ENCODE measurements at places on chromosomes 5 and 9.

DNA sequence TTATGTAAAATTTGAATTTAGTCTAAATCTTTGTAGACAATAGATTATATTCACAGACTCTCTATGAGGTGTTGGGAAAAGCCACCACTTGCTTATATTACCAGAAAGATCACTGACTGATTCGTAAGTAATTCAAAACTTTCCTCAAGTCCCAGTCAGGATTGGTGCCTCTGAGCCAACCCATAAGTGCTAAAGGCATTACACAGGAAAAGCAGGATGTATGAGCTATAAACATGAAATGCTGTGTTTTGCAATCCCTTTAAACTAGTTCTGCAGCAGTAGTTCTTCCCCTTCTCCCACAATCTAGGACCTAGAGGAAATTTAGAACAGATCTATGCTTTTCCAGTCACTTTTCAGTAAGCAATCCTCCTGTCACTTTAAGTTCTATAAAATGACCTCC lies 48.0 kb downstream of the SHLD3 start:
- DNase-seq: no peak

GRCh38 chr5:159933531-159934485 lies 17.5 kb downstream of the ADRA1B start:
- no peak for DNase-seq

DNA sequence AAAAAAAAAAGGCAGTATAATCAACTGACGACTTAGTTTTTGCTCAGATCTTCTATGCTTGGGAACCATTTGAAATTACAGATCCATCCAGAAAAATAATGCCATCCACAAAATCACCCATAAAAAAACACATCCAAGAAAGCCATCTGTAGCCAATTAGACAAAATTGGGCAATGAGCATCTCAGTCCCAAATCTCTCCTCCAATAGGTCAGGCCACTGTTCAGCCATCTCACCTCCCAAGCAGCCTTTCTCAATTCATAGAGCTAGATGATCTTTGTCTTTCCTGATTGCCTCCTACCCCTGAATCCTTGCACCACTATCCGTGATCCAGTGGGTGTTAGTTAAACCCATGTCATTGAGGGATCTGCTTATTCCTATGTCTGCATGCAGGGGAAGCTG lies 139.6 kb downstream of the SCAMP1 start:
- DNase-seq: no peak

- no peak for DNase-seq
Measured at GRCh38 chr5:81835814-81836367, 85.0 kb upstream of the SSBP2 start.

DNA sequence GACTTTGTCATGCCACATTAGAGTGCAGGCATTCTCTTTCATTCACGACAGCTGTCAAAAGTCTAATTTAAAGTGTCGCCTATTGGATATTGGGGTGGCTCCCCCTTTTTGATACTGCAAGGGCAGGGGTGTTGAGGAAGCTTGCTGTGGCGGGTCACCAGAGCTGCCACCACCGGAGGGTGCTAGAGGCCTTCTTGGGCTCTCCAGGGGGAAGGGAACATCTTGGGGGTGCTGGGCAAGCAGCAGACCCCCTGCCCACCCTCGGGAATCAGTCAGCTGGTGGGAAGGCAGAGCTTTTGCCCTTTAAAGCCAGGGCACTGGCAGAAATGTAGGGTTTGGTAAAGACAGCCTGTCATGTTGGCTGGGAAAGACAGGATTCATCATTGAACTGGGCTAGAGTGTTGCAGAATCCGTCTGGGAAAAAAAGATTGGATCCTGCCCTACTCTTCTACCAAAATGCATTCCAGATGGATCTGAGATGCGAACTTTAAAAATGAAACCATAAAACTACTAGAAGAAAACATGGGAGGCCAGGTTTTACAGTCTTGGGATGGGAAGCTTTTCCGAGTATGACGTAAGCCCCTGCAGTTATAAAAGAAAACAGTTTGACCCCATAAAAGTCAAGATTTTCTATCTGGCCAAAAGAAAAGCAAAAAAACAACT lies 22.3 kb downstream of the COL5A1 start:
- no peak for DNase-seq

DNA sequence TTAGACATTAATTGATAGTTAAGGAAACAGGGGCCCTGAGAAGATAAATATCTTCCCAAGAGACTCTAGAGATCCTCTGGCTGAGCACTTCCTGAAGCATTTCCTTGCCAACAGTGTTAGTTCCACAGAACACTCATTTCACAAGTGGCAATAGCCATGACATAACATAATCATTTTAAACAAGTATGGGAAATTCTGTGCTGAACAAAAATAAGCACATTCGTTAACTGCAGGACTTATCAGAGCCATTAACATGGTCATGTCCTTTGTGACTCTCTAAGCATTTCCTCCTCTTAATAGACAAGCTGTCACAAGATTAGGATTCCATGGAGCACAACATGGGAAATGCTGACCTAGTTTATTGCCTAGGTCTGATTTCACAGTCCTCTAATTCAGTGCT lies 184.9 kb downstream of the SNX18 start:
- no peak for DNase-seq

- no peak for DNase-seq
Measured at GRCh38 chr9:130746434-130747212, 53.0 kb downstream of the EXOSC2 start.

DNA sequence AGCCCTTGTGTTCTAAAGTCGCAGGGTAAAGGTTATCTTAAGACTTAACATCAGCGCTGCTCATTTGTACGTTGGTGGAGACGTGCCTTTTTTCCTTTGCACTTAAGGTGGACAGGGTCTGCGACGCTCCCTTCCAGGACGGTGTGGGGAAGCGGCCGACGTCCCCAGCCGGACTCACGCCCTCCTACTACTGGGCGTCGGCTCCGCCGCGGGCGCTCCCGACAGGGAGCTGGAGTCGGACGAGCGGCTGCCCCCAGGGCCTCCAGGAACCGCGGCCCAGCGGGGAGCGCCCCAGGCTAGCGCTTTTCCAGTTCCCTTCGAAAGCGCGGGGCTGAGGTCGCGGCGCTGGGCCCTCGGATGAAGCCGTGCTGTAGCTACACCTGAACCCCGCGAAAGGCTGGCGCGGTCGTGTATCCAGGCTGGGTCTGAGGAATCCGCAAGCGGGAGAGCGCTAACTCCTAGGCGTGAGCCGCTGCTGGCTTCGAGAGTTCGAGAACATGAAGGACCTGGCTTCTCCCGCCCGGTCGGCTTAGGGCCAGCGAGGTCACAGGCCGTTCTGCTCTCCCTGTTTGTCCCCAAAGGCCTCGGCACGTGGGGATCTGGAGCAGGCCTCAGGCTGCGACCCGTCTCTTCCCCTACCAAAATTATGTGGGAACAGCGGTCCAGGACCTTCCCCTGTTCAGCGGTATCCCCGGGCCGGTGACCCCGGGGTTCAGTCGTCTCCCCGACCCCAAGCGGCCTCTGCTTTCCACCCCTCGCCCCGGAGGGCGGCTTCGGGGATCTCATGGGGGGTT lies 3.8 kb upstream of the DMRT3 start:
- no peak for DNase-seq

DNA sequence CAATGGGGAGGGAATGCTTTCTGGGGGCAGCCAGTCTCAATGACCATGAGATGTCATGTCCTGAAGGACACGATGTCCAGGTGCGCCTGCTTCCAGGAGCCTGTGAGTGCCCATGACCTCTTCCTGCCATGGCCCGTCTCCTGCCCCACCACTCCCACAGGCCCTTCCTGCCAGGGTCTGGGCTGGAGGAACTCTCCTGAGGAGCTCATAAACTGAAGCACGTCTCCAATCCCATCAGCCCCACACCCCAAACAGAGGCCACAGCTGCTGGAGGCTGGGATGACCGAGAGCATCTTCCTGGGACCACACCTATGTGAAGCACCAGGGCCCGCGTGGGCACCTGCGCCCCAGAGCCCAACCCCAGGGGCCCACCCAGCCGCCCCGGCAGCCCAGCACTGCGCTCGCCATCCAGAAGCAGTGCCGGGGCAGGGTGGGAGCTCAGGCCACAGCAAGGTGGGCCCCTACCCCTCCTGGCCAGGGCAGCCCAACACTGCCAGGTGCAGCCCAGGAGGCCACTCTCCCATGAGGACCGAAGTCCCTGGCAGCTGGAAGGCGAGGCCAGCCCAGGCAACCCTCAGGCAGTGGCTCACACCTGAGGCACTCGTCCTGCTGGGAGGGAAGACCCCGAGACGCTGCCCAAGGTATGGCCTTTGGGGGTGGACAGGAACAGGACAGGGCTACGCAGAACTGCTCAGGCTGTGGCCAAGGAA lies 53.9 kb upstream of the UBAC1 start:
- no peak for DNase-seq

DNA sequence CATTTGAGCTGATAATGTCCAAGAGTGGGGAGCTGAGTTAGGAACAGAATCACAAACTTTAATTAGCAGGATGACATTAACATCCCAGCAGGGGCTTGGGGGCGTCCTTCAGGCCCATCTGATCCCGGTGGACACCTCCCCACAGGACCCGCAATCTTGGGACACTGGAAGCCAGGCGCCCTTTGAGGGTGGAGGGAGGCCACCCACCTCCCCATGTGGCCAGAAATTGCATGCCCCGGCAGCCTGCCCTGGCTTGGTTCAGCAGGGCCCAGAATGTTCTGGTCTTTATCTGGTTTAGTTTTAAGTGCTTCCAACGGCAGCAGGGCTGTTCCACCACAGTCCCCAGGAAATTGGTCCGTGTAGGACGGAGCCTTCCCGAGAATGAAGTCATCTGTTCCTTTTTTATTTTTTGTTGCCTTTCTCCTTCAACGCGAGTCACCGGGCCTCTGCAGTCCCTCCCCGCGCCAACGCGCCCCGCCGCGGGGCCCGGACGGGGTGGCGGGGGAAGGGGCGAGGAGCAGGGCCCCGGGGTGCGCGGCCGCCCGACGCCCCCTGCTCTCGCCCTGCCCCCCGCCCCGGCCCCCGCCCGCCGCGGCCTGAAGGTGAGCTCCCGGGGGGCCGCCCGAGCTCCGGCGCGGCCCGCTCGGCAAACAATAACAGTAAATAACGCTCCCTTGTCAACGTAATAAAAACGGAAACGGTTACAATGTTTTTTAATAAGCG lies 207.9 kb downstream of the C9orf50 start:
- DNase-seq: no peak

DNA sequence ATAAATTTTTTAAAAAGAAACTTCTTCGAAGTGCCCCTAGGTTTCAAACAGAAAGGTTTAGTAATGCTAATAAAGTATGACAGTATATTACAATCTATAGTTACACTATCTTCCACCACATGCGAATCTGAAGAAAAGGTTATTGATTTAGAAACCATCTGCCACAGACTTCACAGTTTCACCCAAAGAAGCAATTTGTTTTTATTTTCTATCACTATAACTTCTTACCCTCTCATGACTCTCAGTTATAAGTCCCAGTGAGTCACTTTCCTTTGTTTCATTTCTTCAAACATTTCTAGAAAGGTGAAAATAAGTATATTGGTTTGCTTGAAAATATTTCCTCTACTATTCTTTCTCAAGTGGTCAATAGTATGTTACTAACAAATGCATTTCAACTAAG lies 93.6 kb downstream of the MCTP1 start:
- no peak for DNase-seq

DNA sequence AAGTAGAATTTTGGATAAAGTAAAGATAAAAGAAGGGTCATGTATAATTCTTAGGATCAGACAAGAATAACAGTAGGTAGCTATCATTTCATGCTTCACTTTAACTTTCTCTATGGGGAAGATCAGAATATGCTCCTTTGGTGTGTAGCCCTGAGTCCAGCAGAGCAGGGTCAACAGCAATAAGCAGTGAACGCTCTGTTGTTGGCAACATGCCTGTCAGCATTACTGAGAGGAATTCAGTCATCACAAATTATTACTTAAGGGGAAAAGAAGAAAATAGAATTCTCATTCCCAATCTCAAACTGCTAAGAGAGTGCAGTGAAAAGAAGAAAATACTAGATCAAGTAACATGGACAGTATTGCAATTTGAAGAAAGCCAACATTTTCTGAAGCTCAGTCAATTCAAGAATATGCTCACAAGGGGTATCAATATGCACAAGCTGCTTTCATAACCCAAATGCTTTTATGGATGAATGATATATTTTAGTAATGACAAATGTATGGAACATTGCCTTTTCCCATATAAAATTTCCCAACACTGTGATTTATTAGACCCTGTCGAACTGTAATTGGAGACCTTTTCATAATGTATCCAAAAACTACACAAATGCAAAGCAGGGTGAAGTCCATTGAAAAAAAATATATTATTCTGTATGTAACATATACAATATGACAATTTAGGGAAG lies 1359.4 kb downstream of the EFNA5 start:
- no peak for DNase-seq

DNA sequence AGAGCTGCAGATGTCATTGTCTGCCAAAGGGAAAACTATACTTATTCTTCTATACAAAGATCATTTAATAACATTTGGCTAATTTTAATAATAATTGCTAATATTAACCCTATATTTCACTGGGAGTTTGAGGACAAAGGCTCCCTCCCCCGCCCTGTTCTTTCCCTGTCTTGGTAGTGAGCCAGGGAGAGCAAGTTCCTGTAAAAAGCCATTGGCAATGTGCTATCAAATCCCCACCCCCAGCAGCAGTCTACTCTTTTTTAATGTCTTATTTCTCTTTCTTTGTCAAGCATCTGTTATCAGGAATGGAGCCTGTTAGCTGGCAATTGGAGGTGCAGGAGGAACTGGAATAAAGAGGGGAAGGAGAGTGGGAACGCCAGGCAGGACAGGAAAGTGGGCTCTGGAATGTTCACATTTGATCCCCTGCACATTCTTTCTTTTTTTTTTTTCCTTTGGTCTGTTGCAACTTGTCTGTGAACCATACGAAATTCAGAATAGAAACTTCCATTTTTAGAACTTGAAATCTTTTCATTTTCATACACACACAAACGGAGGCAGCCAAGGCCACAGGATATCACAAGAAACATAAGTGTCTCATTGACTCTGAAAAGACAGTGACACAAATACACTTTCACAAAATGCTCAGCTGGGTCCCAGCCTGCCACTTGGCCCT lies 664.8 kb upstream of the ZNF608 start:
- no peak for DNase-seq

- no peak for DNase-seq
Measured at GRCh38 chr5:74042559-74042958, 416.6 kb downstream of the ARHGEF28 start.

GRCh38 chr5:378301-378891 lies 56.9 kb downstream of the AHRR start:
- no peak for DNase-seq

GRCh38 chr5:95424526-95424925 lies 33.4 kb downstream of the FAM81B start:
- DNase-seq: no peak

DNA sequence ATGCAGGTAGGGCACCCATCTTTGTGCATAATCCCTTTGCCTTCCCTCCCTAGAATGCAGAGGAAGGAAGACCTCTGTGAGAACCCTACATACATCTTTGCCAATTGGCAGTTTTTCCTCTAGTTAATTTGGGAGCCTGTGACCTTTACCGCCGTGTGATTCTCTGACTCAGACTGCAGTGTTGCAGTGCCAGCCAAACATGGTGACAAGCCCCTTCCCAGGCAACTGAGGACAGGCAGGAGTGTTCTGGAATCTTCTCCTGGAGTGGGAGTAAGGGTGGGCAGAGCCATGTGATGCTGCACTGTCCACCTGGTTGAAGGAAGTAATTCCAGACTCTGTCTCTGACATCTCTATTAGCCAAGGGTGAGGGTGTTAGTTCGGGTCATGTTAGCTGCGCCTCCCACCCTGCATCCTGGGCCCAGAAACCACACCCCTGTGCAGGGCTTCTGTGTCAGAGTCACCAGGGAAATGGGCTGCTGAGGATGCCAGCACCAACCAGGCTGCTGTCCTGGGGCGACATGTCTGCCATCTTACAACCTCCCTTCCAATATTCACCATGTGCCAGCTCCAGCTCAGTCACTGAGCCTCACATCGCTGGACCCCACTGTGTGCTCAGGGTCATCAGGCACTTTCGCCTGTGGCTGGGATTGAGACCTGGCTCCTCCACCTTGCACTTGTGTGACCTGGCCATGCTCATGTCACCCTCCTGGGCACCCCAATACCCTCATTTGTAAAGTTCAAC lies 21.8 kb downstream of the KCNIP1 start:
- DNase-seq: no peak

All from cerebellar nuclear complex (tissue), 1 donor.